AG04450 (cell line): ENCODE measurements at places on chromosomes 6 and 20. TPM values are rescaled to one million over a fixed set of nuclear protein-coding genes. Genes with fewer than 3 reads are reported as not detected.

The MYCT1 gene
- 0.07 and 0.25 TPM in 2 replicates for polyA plus RNA-seq

The RBPJL gene
- not detected in 2 replicates for polyA plus RNA-seq

- DNase-seq = no peak
These were observed 40.9 kb downstream of the DSTN start for GRCh38 chr20:17610566-17611289.

DNA sequence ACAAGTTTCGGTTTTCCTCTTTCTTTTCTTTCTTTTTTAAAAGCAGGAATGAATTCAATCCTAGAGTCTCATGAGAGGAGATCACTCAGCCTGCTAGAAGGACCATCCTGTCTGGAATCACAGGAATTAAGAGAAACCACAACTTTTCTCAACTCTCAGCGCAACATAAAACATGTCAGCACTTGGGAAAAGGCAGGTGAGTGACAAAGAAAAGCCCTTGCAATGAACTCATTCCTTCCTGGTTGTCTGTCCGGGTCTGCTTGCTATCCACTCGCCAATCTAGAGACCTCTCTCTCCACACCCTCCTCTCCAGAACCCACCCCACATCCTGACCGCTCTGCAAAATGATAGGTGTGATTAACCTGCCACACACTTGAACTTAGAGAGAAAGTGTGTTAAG lies 253.8 kb downstream of the LY86 start:
- DNase-seq = no peak

- DNase-seq = no peak
These were observed 43.4 kb downstream of the FAM135A start for GRCh38 chr6:70456735-70457134.

- no peak for DNase-seq
These were observed 119.0 kb downstream of the ISM1 start for GRCh38 chr20:13340088-13340487.

GRCh38 chr6:50831186-50831585 lies 12.5 kb downstream of the TFAP2B start:
- no peak for DNase-seq

- DNase-seq = no peak
These were observed 1.5 kb downstream of the LATS1 start for GRCh38 chr6:149716181-149716963.

DNA sequence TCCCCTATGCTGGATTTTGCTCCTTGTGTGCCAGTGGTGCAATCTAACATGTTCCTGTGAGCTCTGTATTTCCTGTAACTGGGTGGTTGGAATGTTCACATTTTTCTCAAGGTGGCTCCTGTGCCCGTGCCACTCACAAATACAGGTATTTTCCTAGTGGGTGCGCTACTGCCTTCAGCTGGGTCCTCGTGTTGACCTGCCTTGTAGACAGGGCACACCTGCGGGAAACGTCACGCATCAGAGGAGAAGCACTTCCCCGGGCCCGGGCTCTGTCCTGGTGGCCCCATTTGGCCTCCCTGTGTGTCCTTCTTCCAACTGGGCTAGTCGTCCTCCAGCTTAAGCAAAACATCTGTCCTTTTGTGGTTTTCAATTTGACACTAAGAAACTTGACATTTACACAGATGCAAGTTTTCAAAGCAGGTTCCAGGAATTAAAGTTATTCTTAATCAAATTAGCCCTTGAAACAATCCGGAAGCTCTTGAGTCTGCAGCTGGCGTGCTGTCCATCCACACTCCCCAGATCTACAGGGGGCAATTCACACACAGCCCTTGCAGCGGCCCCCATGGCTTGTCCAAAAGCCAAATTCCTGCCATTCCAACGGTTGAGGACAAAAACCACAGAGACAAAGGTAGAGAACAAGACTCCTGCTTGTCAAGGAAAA lies 275.1 kb downstream of the CDC5L start:
- no peak for DNase-seq

DNA sequence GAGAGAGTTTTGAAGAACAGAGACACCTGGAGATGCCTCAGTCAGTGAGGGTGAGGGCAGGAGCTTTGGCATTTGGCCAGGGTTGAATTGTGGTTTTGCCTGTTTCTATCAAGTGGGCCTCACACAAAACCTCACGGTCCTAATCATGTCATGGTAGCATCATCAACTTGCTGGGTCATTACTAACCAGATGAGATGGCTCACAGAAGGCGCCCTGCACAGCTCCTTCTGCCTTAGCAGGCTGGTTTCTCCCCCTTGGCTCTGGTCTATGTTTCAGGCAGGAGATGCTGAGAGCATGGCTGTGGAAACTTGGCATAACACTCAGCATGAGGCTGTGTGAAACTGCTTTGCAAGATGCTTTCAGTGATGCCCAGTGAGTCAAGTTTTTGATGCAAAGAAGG lies 99.3 kb downstream of the LRRC1 start:
- DNase-seq = peak; percentile 6

DNA sequence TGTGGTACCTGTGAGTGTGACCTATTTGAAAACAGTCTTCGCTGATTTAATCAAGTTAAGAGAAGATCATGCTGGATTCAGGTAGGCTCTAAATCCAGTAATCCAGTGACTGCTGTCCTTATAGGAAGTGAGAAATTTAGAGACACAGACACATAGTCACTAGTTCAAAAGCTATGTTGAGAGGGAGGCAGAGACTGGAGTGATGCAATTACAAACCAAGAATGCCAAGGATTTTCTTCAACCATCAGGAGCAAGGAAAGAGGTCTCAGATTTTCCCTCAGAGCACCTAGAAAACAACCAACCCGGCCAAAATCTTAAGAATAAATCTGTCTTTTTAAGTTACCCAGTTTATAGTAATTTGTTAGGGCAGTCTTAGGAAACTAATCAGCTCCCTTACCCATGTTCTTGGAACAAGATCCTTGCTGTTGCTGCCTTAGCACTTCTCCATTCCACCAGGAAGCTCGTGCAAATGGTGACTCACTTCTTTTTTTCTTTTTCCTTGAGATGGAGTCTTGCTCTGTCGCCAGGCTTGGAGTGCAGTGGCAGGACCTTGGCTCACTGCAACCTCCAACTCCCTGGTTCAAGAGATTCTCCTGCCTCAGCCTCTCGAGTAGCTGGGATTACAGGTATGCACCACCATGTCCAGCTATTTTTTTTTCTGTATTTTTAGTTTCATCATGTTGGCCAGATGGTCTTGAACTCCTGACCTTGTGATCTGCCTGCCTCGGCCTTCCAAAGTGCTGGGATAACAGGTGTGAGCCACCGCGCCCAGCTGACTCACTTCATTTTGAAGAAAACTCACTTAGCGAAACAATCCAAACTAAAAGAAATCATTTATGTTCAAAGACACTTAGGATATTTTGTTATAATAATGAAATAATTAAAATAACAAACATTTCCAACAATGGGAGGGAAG lies 34.4 kb upstream of the ZNF184 start:
- DNase-seq = no peak

DNA sequence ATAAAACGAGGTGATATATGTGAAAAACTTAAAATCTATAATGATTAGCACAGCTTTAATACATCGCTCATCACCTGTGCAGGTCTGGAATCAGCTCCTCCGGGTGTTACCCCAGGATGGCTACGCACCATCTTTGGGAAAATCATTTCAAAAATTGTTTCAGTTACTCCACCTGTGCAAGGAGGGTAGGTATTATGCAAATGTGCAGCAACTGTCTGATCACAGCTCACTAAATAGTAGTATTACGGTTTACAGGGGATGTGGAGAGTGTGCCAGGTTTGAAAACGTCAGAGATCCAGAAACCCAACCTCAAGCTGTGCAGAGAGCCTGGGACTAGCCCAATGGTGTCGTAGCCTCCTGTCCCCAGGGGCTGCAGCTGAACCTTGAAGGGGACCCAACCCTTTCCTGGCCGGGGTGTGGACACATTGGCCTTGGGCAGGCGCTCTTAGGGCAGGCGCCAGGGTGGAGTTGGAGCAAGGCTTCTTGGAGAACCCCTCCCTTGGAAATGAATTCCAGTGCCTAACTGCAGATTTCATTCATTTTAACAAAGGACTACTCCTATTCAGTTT lies 24.2 kb upstream of the SGK1 start:
- DNase-seq = no peak

- DNase-seq = no peak
These were observed 120.1 kb upstream of the TCF21 start for GRCh38 chr6:133768656-133769295.

- no peak for DNase-seq
These were observed 260.3 kb upstream of the MOCS1 start for GRCh38 chr6:40194447-40195170.
